ENCODE measurements at places on chromosomes 1 and 21. TPM values are rescaled to one million over a fixed set of nuclear protein-coding genes. Genes with fewer than 3 reads are reported as not detected.

Gene NECTIN4
- total RNA-seq: 2.2 TPM

Gene TMPRSS2
- 0.05 TPM for total RNA-seq

Gene ADPRS
- 45.8 TPM for total RNA-seq

Gene CRP
- not detected for total RNA-seq

DNA sequence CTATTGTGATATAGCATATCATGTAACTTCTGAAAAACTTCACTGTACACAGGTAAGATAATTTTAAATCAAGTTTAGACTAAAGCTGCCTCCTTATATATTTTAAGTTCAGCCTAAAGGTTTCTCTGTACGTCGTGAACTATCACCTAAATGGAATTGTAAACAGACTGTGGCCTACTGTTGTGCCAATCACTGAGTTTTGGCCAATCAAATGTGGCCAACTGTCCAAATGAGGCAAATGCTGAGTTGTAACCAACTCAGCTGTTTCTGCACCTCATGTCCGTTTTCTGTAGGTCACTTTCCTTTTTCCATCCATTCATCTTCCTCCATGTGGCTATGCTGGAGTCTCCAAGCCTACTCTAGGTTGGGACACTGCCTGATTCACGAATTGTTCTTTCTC is 63.7 kb upstream of the ST6GALNAC3 start:
- DNase-seq: no peak

DNA sequence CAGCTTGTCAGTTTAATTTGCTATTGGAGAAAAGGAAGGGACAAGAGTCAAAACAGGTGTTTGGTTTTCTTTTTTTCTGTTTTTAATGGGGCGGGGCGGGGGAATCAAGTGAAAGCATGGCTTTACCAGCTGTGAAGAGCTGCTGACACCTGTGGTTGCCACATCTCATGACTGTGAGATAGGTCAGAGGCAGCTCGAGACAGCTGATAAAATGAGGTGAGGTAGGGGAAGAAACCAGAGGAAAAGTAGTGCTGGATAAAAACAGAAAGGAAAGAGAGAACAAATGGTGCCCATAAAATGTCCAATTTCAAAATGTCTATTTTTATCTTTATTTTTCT is 272.3 kb downstream of the NEGR1 start:
- DNase-seq: no peak

GRCh38 chr1:222629921-222630535 is 12.1 kb downstream of the MIA3 start:
- no peak for DNase-seq

DNA sequence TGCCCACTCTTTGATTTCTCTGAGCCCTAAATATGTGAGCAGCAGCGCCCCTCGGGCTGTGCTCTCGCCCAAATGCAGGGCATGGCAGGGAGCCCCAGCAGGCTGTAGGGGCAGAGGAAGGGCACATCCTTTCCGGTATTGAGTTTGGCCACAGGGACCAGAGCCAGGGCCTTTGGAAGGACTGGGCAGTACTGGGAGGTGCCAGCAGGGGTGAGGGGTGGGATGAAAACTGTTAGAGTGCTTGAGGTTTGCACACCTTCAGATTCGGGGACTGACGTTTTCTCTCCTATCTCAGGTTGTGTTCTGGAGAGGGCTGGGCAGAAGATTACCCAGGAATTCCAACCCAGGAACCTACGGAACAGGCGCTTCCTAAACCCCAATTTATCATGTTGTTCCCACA is 2.2 kb upstream of the ATP1A2 start:
- DNase-seq: no peak

- no peak for DNase-seq
Measured at GRCh38 chr1:4213366-4213973, 313.4 kb upstream of the C1orf174 start.

DNA sequence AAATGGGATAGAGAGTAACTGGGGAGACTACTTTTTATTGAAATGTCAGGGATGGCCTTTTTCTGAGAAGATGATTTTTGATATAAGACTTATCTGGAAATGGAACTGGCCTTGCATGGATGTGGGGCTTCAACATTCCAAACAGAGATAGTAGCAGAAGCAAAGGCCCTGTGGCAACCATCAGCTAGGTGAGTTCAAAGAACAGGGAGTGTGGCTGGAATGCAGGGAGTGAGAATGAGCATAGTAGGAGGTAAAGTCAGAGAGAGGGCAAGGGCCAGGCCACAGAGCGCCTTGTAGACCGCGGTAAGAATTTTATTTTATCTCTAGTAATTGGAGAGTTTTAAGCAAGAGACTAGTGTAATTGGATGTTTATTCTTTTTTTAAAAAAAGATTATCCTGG is 227.0 kb upstream of the B3GALT2 start:
- DNase-seq: no peak
